ENCODE measurements at places on chromosomes 3 and 15. TPM values are rescaled to one million over a fixed set of nuclear protein-coding genes. Genes with fewer than 3 reads are reported as not detected.

DNA sequence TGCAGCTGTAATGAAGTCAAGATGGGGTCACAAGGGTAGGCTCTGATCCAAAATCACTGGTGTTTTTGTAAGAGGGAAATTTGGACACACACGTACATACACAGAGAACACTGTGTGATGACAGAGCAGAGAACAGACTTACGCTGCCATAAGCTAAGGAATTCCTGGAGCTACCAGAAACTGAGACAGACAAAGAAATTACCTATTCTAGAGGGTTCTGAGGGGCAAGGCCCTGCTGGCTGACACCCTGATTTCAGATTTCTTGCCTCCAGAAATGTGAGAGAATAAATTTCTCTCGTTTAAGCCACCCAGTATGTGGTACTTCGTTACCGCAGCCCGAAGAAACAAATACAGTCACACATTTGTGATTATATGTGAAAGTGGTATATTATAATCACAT, 24.8 kb downstream of the CBLB start:
- DNase-seq, result no peak
- no peaks in the 10 kb centered on the region for H3K27me3 ChIP-seq
- H3K27ac ChIP-seq, result no peak overlapping the region
- H3K4me1 ChIP-seq, result peaks cover 30% of the 10 kb centered on the region
- H3K36me3 ChIP-seq, result peaks cover 50% of the 10 kb centered on the region
- no peak overlapping the region for H3K4me3 ChIP-seq

DNA sequence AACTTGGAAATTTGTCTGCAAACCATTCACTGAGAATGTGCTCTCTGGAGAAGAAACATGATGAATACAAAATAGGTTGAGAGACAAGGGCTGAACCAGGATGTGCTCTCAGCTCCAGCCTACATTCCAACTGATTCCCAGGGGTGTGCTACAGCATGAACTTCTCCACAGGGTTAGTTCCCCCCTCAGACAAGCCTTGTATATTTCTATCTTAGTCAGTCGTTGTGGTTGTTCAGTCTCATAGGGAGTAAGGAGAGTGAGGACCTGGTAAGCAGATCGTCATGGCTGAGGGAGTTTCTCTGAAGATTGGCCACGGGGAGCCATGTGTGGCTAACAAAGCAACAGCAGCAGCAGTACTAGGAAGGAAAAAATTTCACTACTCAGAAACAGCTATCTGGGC, 919.7 kb upstream of the CADM2 start:
- DNase-seq, result no peak
- H3K4me1 ChIP-seq, result no peaks in the 10 kb centered on the region
- no peaks in the 10 kb centered on the region for H3K36me3 ChIP-seq

DNA sequence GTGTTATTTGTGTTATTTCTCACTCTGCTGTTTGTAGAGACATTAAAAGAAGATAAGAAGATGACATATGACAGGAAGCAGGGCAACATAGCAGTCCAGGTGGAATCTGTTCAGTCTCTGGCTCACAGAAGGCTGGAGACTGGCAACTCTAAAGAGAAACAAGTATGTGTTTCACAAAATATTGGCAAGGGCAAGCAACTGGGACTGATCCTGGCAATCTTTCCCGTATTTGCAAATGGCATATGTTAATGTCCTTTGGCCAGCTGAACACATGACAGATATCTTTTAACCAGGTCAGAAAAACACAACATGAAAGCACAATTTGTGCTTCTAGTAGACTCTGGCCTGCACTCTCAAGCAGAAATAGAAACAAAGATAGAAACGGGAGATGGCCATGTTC, 1354.1 kb upstream of the EPHA6 start:
- H3K27me3 ChIP-seq, result no peaks in the 10 kb centered on the region
- no peak for DNase-seq
- H3K4me3 ChIP-seq, result no peak overlapping the region
- H3K36me3 ChIP-seq, result no peaks in the 10 kb centered on the region

DPPA2 gene
- total RNA-seq, result not detected

DNA sequence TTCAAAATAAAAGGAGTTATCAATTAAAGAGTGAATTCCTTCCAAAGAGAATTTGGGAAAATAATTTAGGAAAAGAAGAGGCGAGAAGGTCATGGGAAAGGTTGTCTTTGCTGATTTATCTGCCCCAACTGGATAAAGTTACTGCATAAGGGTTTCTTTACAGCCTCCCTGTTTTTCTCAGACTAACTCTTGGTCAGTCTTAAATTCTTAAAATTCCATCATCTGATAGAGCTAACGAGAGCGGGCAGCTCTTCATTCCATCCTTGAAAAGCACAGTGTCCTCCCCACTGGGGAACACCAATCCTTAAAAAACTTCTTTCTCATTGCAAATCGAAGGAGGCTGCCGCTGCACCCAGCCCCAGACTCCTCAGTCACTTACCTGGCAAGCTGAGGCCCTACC, 107.2 kb downstream of the PGPEP1L start:
- peaks cover 72% of the 10 kb centered on the region for H3K4me1 ChIP-seq
- peak overlapping the region; percentile 99 for H3K27ac ChIP-seq
- H3K27me3 ChIP-seq, result no peaks in the 10 kb centered on the region
- peak overlapping the region; percentile 22 for H3K4me3 ChIP-seq
- no peak for DNase-seq

RNU6-1 gene
- not detected for total RNA-seq

MME gene
- total RNA-seq, result 102 TPM

MESP2 gene
- 0.72 TPM for total RNA-seq
